ENCODE measurements at places on chromosomes 7 and 10.

DNA sequence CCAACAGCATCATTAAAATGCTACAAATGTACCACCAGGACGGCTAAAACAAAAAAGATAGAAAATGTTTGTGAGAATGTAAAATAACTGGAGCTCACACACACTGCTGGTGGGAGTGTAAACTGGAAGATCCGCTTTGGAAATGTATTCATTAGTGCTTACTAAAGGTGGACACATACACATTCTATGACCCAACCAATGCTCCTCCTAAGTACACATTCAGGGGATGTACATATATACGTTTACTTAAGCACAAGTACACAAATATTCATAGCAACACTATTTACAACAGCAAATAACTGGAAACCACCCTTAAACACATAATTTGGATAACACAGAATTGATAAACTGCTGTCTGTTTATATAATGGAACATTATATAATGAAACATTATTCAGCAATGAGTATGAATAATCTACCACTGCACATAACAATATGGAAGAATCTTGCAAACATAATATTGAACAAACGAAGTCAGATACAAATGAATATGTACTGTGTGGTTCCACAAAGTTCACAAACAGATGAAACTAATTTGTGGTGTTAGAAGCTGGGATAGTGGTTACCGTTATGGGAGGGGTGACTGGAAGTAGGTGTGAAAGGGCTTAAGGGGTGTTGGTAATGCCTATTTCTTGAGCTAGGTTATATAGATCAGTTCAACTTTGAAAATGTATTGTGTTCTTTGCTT lies 52.1 kb downstream of the STRA8 start:
- DNase-seq: no peak

DNA sequence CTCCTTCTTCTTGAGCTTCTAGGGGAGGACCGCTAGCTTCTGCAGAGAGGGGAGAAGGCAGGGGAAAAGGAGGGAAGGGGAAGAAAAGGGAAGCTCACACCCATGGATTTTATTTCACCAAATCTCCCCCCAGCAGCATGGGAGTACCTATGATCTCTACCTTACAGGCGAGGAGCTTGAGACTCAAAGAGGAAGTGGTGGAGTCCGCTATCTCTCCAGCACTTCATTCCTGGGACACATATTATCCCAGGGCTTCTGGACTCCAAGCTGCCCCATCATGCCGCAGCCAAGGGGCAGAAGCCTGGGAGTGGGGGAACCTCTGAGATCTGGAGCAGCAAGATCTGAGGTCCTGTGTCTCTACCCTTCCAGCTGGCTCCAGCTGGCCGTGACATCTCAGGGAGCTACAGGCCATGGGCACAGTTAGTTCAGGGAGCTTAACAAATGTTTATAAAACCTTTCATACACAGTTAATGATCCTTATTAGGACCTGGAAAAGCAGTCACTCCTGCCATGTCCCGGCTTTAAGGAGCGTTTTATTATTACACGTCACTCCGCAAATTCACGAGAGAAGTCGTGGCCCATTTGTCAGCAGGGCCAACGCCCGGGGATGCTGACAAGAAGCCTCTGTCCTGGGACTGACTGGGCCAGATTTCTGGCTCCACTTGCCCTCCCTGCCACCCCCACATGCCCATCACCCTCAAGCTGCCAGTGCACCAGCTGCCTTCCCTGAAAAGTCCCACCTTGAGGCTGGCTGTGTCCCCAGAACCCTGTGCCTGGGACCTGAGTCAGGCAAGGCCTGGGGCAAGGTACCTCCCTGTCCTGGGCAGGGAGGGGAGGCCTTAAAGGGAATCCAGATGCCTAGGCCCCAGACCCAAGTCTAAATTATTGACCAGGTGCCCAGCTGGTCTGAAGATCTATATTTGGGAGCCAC lies 132.1 kb upstream of the ZMIZ1 start:
- DNase-seq: no peak

DNA sequence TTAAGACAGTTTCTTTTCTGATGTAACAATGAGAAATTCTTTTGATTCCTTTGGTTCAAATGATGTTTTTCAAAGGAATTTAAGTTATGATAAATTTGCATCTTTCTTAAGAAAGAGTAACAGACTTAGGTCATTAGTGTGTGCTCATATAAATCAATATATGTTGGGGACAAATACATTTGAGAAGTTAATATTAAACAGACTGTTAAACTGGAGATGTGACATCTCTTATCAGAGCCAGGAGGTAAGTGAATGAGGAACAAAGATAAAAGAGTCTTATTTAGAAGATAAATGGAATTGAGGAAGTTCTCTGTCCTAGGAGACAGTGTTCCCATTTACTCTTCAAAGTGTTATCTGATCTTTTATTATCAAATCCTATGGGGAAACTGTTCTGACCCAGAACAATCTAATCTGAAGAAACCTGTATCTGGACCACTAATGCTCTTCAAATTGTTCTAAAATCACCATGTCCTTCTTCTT lies 104.8 kb upstream of the LAMB4 start:
- DNase-seq: no peak

DNA sequence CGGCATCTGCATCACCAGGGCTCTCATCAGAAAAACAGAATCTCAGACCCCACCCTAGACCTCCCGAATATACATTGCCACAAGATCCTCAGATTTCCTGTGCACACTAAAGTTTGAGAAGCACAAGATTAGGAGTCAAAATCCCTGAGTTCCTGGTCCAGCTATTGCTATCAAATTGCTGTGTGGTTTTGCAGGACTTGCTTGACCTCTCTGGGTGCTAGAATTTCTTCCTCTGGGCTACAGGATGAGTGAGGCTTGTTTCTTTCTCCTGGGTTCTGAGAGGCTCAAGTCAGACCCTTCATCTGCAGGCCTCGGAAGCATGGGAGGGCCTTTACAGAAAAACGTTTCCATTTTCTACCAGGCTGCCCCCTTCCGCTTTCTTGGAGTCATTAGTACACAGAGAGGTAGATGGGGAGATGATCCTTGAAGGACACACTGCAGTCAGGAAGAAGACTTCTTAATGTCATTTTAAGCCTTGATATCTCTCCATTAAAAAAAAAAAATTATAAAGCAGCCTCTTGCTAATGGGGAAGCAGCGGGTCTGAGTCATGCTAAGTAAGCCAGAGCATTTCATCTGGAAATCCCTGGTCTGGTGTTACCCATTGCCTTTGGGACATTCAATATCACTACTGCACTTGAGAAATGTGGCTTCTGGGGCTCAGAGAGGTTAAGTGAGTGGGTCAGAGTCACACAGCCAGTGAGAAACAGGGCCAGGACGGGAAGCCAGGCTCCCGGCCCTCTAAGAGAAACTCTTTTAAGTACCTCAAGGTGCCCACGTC lies 173.5 kb downstream of the KCNMA1 start:
- no peak for DNase-seq

- no peak for DNase-seq
Measured at GRCh38 chr7:71829515-71829914, 582.6 kb downstream of the CALN1 start.

GRCh38 chr10:49741108-49741995 lies 20.8 kb downstream of the OGDHL start:
- DNase-seq: no peak

GRCh38 chr7:91264924-91265681 lies 870 bp downstream of the FZD1 start:
- no peak for DNase-seq

- DNase-seq: no peak
Measured at GRCh38 chr7:65429642-65430343, 56.1 kb downstream of the ZNF92 start.

- DNase-seq: no peak
Measured at GRCh38 chr7:102073931-102074880, 212.5 kb upstream of the SH2B2 start.
